ENCODE measurements at places on chromosomes 12 and 14.

- no peak for DNase-seq
Observed at GRCh38 chr14:73645248-73645610, 443 bp downstream of the DNAL1 start.

GRCh38 chr12:38258411-38258810, 58.2 kb upstream of the ALG10B start:
- no peak for DNase-seq

DNA sequence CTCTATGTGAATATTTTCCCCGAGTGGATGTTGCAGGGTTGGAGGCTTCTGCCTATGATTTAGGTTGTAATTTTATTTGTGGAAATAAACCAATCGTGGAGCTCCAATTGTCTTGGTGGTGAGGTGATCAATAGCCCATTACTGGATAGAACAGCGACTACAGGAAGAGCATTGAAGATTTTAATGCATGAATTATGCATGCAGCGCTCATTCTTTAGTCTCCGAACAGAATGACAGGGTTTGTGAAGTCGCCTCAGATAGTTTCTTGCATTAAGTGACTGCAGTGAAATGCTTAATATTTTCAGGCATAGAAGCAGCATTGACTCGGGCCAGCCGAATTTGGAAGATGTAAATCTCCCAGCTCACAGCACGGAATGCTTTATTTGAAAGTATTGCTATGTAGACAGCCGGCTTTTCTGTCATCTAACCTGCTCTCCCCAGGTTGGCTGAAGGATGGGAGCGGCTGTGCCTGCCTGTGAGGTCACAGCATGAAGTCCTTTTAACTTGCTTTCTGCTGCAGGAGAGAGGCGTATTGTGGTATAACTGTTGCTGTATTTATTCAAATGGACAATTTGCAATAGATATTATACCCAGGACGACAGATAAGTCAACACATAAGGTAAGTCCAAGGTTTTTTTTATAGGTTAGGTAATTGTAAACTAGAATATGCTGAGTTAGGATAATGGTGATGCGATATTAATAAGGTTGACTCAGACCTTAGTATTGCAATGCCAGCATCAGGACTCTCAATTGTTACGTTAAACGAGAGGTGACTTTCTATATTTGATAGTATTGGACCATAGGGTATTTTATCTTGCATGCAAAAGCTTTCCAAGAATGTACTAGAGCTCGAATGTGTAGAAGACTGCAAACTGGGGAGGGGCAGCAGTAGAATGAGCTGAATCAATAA, 135.7 kb downstream of the CNTN1 start:
- no peak for DNase-seq

- DNase-seq, result no peak
Observed at GRCh38 chr12:52493172-52493571, at the start of gene KRT6A. KRT6A (minus strand) TSS chr12:52493257; CDS start chr12:52493188, 69 bp downstream.

DNA sequence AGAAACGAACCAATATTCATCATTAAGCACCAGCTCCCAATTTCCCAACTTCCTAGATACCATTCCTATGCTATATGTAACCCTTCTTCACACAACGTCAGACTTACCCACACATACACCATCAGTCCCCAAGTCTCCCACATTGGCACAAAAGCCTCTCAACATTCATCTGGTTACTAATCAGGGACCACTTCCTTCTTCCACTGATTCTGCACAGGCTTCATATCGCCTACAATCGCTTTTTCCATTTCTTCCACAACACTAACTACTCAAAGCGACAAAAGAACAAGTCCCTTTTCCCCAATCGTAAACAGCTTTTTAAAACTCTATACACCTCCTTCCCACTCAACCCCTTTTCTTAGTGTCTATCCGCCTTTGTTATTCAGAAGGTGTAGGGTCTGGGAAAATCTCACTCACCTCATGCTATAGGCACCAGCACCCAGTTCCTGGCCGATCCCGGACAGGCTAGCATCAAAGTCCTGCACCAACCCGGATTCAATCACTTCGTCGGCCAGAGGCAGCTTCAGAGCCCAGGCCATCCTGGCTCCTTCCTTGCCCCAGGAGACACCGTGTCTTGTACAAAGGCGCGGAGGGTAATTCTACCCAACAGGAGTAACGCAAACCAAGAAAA, 936 bp downstream of the TFCP2 start:
- no peak for DNase-seq

- DNase-seq, result no peak
Observed at GRCh38 chr12:2267703-2268470, 215.1 kb downstream of the CACNA1C start.

DNA sequence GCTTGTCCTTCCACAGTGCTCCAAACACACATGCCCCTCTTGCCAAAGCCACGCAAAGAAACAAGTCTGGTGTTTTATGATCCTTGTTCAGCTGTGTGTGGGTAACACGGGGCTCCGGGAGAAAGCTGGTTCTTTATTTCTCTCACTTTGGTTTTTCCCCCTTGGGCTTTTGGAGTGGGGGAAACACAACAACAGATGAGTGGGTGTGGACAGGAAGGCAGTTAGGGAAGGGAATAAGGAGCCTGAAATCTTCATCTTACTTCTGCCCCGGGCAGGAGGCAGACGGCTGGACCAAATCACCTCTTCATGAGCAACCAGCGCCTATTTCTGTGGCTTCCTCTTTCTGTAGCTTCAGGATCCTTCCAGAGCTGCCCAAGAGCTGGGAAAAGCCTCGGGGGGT, 218.5 kb downstream of the PHETA1 start:
- no peak for DNase-seq

- no peak for DNase-seq
Observed at GRCh38 chr12:99250091-99250490, 397.5 kb upstream of the GARIN6 start.

DNA sequence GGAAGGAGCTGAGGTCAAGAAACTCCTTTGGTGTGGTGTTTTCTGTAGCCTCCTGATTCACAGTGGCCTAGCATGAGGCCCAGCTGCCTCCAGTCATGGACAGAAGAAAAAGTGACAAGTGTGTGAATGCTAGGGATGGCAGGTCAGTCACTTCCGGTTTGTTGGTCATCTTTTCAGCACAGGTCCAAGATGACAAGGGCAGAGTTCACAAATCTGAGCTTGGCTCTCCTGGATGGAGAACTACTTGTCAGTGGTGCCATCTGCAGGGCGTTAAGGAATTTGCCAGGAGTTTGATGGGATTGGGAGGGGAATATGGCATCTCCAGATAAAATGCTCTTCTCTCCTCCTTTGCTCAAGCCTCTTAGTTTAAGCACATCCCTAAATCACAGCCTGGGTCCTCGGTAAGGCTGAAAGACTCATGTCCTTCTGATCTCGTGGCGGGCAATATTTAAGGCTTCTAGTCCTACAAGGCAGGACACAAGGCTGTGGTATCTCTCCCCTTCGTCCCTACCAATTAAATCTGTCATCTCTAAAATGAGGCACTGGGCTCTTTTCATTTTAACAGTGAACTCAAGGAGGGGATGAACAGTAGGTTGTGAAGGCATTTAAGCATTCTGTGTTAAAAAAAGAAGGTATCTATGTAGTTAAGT, 10.0 kb downstream of the TUBA1B start:
- DNase-seq, result no peak

GRCh38 chr12:75087654-75088053, 122.0 kb downstream of the KCNC2 start:
- DNase-seq, result no peak

DNA sequence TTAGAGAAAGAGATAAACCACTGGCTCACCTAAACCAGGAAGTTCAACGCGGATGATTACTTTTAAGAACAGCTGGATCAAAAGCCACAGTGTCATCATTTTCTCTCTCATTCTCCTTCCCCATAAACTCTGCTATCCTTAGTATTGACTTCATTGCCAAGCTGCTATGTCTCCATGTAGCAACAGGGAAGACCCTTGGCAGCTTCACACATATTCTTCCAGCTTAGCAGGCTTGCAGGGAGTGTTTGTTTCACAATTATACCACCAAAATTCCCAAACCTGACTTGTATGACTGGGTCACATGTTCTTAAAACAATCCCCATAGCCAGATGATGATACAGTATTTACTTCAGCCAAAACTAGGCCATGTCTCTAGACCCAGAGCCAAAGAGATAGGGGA, 235.5 kb downstream of the PAWR start:
- no peak for DNase-seq

DNA sequence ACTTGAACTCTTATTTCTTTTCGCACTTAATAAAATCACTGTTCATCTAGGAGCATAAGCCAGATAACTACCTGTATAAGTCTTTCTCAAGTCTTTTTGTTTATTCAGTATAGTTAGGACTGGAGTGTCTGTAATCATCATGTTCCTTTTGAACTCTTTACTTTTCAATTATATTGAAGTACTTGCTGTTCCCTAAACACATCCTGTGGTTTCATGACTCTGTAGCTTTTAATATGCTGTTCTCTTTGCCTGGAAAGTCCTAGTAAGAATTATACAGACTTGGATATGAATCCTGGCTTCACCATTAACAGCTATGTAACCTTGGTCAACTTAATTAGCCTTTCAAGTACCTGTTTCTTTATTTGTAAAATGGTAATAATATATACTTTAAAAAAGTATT, 88.2 kb downstream of the CCDC91 start:
- no peak for DNase-seq

DNA sequence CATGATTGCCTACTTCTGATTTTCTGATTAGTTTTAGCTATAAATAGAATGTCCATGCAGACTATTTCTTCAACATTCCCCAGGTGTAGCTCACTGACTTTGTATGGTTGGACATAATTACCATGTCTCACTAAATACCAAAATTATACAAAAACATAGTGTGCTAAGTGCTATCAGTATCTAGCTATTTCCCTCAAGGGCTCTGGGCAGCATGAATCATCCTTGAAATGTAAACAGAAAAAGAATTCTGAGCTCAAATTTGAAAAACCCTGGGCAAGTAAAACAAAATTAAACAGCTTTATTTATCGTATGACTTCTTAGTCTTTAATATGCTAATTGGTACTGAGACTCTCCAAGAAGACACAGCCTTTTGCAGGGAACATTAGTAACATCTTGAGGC, 82.9 kb downstream of the SPATA7 start:
- DNase-seq, result no peak

GRCh38 chr12:30701056-30701455, 5.4 kb upstream of the IPO8 start:
- no peak for DNase-seq

DNA sequence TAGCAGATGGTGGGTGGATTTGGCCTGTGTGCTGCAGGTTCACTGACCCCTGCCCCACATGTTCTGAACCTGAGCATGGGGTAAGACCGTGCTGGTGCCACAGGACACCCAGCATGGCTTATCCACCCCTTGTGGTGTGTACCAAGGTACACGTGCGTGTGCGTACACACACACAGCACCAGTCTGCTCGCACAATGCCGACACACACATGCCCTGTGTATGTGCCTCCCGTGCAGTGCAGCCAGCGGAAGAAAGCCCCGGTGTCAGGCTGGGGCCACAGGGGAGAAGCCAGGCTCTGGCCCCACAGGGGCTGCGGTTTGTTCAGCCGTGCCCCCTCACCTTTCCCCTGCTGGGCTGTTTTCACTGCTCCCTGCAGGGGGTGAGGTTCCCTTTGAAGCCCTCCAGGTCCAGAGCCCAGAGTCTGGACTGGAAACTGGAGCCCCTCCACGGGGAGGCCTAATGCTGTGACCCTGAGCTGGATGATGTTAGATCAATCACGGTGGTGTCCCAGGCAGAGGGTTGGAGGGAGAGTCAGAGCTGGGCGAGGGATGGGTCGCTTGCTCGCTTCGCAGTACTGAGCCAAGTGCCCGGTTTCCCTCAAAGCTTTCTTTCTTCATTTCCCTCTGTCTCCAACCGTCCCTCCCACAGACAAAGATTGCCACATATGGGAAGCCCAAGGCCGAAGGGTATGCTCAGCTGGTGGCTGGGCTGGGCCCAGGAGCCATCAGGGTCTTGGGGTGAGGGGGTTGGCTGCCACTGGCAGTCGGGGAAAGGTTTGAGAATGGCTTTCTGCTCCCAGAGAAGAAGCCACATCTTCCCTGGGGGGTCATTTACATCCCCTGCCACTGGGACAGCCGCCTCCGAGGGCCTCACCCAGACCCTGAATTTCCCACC, 6.2 kb downstream of the DTX1 start:
- no peak for DNase-seq

DNA sequence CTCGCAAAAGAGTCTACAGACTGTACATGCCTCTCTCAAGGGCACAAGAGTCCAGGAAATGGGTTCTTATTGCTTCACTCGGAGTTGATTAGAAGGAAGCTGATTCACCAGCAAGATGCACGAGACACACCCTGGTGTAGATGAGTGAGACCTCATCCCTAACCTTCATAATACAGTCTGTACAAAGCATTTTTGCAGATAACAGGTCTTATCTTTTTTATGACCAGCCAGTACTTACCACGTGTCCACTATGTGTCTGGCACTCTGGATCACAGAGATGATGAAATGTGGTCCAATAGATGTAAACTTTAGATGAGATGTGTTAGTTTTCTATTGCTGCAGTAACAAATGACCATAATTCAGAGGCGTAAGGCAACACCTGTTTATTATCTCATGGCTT, 53.4 kb upstream of the PWP1 start:
- DNase-seq, result no peak

DNA sequence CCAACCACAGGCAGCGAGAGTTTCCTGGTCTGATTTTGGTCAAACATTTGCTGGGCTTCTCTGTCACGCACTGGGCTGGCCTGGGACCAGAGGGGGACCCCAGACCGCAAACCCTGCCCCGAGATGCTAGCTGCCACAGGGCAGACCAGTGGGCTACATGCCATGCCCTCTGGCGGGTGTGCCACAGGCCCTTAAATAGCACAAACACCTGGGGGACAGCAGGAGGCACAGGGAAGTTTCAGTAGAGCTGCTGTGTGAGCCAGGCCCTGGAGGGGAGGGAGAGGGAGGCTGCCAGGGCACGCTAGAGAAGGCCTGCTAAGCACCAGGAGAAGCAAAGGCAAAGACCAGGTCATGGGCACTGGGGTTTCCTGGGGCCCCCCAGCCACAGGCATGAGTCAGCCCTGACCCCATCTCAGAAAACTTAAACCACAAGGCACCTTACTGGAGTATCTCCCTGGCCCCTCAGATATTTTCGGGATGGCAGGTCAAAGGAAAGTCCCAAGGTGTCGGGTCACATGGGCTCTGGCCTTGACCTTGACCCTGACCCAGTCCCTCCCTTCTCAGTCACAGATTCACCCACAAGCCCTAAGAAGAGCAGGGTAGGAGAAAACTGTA, 29.2 kb downstream of the ITPK1 start:
- DNase-seq, result no peak

- no peak for DNase-seq
Observed at GRCh38 chr12:112606611-112607365, 184.8 kb upstream of the RPH3A start.

- no peak for DNase-seq
Observed at GRCh38 chr14:99380991-99381687, 99.5 kb downstream of the SETD3 start.
